ENCODE measurements at places on chromosomes 2 and 18.

- DNase-seq: no peak
These were observed 220.1 kb upstream of the NXPH2 start for GRCh38 chr2:139000131-139000785.

DNA sequence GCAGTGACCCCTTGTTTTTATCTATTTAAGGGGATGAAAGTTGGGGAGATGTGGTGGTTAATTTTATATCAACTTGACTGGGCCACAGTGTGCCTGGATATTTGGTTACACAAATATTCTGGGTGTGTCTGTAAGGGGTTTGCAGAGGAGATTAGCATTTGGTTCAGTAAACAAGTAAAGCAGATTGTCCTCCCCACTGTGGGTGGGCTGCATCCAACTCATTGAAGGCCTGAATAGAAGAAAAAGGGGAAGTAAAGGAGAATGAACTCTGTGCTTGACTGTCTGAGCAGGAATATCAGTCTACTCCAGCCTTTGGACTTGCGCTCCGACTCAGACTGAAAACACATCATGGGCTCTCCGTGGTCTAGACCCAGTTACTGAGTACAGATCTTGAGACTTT, 80.9 kb downstream of the GCA start:
- DNase-seq: no peak

DNA sequence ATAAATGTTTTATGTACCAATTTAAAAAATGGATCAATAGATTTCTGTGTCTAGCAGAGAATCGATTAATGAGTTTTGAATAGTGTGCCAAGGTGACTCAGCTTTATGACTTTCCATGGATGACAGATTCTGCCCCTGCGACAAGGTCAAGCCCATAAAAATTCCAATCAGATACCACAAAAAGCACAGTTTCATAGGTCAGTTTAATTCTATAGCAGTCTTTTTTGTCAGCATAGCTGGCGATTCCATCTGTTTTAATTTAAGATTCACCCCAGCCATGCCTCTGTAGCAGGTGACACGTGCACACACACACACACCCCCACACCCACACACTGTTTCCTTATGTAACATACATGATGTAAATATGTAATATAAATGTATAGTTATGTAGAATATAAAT, 28.9 kb downstream of the RAB31 start:
- no peak for DNase-seq

GRCh38 chr2:28606986-28607441, 111.2 kb downstream of the PLB1 start:
- DNase-seq: no peak

- DNase-seq: no peak
These were observed 1102.2 kb upstream of the GYPC start for GRCh38 chr2:125553768-125554167.

GRCh38 chr18:63924551-63924950, 16.8 kb downstream of the SERPINB10 start:
- DNase-seq: no peak

DNA sequence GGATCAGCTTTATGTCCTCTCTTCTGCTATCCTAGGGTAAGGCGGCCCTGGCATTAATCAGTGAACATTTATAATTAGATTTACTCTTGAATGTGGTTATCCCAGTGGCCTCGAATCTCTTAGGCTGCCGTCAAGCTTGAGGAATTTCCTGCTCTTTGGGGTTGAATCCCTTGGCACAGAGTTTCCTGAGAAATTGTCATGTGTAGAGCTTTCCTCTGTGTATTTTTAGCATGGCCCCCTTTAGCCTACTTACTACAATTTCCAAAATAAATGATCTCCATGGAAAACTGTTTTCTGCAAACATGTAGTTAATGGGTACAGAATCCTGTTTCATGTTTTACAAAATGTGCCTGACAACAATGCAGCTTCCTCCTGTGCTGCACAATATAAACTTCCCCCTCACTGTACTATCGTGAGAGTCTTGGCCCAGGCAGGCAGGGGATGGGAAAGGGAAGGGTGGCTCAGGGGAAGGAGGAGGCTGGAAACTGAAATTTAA, 18.1 kb downstream of the NCAPH start:
- no peak for DNase-seq

- DNase-seq: no peak
These were observed 84.0 kb downstream of the RND3 start for GRCh38 chr2:150403457-150403856.

GRCh38 chr18:44536619-44537018, 144.1 kb upstream of the SETBP1 start:
- no peak for DNase-seq

DNA sequence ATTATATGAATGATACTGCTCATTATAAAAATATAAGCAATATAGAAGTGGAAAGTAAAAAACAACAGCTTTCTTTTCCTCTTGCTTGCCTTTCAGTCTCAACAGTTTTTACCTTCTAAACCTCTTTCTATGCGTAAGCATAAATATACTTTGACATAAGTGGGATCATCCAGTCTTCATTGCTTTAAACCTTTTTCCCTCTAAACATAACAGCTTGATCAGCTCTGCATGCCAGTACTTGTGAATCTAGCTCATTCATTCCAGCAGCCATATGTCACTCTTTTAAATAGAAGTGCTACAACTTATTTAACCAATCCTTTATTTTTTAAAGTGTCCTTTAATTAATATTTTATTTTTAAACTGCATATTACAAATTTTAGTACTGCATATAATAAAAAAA, 88.1 kb downstream of the TTC27 start:
- no peak for DNase-seq

DNA sequence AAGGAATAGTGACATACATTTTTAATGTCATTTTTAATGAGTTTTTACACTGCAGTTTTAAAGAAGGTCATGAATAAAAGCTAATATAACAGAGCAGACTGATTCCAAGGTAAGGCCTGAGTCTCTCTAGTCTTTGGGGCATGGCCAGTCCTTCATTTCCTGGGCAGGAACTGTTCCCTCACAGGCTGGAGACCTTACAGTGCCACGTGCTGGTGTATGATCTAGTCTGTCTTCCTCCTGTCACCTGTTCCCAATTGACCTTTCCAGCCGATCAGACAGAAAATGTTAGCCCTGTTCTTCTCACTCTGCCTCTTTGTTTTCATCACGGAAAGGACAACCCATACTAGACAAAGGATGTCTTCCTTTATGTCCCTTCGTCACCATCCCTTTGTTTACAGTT, 33.6 kb downstream of the ZCCHC2 start:
- DNase-seq: no peak

- no peak for DNase-seq
These were observed 232.4 kb downstream of the SEPTIN10 start for GRCh38 chr2:109381327-109381820.

- DNase-seq: no peak
These were observed 6.0 kb downstream of the ZNF516 start for GRCh38 chr18:76489081-76489480.

- DNase-seq: no peak
These were observed 1.5 kb upstream of the UGP2 start for GRCh38 chr2:63840081-63840784.

DNA sequence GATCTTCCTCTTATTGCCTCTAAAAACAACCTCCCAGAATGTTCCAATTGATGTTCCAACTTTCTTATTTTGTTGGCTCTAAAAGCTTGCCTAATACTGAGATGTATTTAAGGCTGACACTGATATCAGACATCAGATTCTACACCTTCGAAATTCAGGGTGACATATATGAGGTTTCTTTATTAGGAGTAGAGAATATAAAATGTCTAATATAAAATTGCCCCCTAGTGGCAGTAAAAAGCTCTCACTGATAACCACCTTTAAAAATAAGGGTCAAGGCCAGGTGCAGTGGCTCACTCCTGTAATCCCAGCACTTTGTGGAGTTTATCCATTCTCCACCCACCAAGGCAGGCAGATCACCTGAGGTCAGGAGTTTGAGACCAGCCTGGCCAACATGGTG, 789.7 kb upstream of the SLC39A10 start:
- no peak for DNase-seq

- DNase-seq: peak; percentile 59
These were observed 4.3 kb upstream of the TRPM8 start for GRCh38 chr2:233912691-233913423.

GRCh38 chr2:86216575-86217555, 17.6 kb downstream of the MRPL35 start:
- DNase-seq: no peak

DNA sequence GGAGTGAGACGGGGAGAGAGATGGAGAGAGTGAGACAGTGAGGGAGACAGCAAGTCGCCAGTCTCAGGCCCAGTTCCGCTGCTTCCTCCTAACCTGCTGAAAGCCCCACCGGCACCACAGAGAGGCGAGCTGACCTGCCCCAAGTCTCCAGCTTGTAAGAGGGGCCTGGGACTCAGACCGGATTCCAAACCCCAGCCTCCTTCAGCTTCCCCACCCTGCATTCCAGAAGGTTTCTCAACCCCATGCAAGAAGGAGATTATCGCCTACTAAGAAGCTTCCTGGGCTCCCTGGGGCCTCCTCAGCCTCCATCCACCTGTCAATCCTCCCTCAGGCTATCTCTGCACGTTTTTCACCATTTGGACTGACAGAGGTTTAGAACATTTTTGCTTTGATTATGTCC, 173.1 kb upstream of the RAB6C start:
- no peak for DNase-seq
